Activated CD4-positive, alpha-beta T cell treated with anti-CD3 and anti-CD28 coated beads, Interleukin-2, amount 10 ng/mL, durations not matched to agents 24 days and 14 days (primary cell): ENCODE measurements at places on chromosomes 7 and 10. TPM values are rescaled to one million over a fixed set of nuclear protein-coding genes. Genes with fewer than 3 reads are reported as not detected.

The PSD gene
- 10.4 and 12.1 TPM in 2 replicates for total RNA-seq

The CALCR gene
- total RNA-seq, result not detected in 2 replicates

The CPA4 gene
- total RNA-seq, result not detected in 2 replicates

The HKDC1 gene
- 0.07 and 0.09 TPM in 2 replicates for total RNA-seq

The IFIT1B gene
- total RNA-seq, result not detected in 2 replicates

The CALY gene
- total RNA-seq, result not detected in 2 replicates

The CYP2E1 gene
- total RNA-seq, result 0.33 and 0.40 TPM in 2 replicates

The KIAA1549 gene
- total RNA-seq, result 0.77 and 0.95 TPM in 2 replicates
